Activated naive CD4-positive, alpha-beta T cell (primary cell): ENCODE measurements at places on chromosomes 2 and 18.

DNA sequence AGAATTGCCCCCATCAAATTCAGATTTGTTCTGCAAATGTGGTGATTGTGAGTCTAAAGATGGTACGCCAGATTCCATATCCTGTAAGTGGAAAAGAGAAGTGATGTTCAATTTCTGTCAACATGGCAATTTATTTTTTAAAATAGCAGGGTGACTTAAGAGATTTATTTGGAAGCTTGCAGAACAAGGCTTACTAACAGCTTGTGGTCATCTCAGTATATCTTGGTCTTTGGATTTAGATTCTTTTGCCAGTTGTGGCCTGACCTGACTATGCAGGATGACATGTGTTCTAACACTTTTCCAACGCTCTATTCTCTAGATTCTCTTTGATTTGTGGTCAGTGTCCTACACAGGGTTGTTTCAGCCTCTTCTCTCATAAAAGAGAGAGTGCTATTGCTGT is 74.4 kb downstream of the MAP3K20 start:
- no peak for DNase-seq

- DNase-seq = no peak
These were observed 284.7 kb upstream of the HDAC4 start for GRCh38 chr2:239685556-239685955.

DNA sequence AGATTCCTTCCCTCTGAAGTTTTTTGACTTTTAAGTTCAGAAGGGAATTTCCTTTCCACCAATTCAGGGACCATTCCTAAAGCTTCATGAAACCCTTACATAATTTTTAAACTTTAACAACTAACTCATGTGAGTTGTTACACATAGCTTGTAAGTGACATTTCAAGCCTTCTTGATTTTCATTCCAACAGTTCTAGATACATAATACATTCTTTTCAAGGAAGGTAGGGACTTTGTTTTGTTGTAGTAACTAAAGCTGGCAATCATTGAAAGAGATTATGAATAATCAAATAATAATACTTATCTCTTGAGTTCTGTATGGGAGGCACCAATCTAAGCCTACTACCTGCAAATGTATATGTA is 45.4 kb downstream of the SETBP1 start:
- no peak for DNase-seq

GRCh38 chr2:126886916-126887280 is 11.8 kb upstream of the TEX51 start:
- DNase-seq = no peak

DNA sequence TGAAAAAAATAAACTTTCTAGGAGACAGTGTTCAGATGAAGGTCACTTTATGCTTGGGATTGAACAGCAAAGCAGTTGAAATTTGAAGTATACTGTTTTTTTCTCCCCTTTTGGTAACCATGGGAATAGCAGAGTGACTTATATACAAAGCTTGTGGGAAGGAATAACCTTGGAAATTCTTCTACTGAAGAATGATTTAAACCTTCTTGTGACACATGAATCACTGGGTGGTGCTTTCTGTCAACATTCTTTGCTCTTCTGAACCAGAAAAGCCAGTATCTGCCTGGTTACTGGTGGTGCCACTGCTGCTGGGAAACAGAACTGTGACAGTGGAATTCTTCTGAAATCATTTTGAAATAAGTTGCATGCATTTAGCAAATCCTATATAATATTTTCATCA is 39.4 kb upstream of the RND3 start:
- no peak for DNase-seq

- DNase-seq = no peak
These were observed 4.1 kb upstream of the PRR30 start for GRCh38 chr2:27143285-27143684.

DNA sequence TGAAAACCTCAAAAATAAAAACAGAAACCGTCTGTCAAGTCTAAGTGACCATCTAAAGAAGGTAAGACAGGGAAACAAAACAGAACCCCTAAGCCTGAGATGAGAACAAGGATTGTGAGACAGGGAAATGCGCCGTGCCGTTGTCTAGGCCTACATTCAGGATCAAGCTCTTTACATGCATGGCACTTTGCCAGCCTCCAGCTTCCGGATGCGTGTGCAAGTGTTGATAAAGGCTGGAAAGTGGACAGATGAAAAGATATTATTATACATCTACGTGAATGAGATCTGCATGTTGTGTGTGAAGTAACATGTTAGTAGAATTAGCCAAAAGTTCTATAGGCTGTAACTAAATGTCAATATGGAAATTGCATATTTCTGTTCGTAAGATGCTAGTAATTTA is 28.6 kb upstream of the TMEM87B start:
- DNase-seq = no peak

GRCh38 chr2:164697688-164698461 is 76.6 kb upstream of the GRB14 start:
- DNase-seq = no peak

- DNase-seq = no peak
These were observed 780 bp upstream of the ITGAV start for GRCh38 chr2:186588940-186589611.

GRCh38 chr2:11723061-11723371 is 23.4 kb upstream of the LPIN1 start:
- DNase-seq = no peak

DNA sequence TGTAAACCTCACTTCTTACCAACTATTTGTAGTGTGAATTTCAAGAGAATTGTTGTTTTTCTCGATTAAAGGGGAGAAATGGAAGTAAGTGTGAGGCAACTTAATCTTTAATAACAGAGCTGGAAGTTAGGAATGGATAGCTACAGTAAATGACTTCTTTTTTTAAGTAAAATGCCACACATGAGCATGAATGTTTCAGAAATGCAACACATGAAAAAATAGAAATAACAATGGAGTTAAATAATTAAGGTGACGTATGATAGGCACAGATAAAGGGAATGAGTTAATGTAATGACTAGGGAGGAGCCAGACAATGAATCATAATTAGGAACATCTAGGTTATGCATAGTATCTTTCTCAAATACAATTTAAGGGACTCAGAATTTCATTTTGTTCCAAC is 3.4 kb downstream of the REL start:
- DNase-seq = no peak

- DNase-seq = no peak
These were observed 39.8 kb downstream of the FAM98A start for GRCh38 chr2:33559328-33559727.

DNA sequence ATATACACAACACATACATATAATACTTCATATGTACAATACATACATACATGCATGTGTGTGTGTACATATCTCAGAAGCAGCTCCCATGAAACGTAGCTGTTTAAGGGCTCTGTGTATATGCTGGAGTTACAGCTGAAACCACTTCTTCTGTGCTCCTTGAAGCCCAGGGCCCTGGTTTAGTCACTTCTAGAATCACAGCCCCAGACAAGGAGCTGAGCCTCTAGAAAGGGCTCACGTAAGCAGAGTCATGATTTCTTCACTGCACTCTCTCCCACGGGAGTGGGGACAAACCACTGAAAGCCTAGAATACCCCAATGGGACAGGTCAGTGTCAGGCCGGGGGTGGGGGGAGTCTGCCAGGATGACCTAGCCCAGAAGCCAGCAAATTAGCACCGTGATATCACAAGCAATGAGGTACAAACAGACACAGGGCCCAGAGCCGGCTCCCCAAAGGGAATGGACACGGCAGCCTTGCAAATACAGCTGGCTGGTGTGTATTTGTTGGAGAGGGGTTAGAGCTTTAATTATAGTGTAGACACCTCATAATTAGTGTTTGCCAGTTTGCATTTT is 90.3 kb downstream of the C1QL2 start:
- no peak for DNase-seq

GRCh38 chr2:85401844-85402243 is 8.3 kb downstream of the CAPG start:
- no peak for DNase-seq

DNA sequence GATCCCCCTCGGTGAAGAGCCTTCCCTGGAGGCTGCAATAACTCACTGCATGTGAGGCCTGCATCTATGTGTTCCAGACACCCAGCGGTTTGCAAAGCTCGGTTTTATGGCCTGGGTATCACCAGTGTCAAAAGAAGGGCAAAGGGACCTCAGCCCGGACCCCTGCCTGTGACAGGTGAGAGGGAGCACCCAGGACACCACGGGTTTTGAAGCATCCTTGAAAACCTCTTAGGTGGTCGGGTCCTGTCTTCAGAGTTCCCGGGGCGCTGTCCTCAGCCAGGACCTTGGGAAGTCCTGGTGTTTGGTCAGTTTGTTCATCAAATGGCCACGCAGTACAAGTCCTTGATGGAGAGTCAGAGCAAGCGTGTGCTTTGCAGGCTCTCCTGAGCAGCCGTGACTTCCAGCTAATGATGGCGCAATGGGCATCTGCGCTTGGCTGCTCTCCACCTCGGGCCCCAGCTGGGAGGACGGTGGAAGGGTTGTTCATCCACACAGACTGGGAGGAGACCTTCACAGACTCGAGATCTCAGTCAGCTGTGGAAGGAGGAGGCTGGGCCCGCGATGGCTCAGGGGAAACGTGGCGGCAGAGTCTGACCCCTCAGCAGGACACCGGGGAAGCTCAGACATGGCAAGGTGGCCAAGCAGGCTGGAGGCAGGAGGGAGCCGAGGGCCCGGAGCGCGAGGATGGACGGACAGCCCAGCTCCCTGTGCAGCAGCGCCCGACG is 113.1 kb upstream of the GPC1 start:
- no peak for DNase-seq

GRCh38 chr2:195108182-195108581 is 548.8 kb upstream of the SLC39A10 start:
- no peak for DNase-seq

DNA sequence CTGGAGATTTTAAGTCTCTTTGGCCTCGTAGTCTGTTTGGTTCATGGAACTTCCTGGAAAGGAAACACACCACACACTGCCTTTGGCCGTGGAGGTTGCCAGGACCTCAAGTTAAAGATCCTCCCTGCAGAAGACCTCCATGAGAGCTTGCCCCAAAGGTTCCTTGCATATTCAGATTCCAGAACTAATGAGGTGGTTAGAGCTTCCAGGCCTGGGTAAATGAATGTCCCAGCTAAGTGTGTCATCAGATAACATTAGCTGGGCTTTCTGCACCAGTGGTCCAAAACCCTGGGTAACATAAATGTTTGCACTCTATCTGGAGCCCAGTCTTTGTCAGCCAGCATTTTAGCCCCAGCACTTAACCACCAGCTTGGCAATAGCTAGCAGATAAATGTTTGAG is 122.1 kb upstream of the EML6 start:
- DNase-seq = no peak
